Daoy (cell line): ENCODE measurements at places on chromosomes 16 and 17.
A peak's percentile ranks its signal among the peaks of the same experiment; 100 is the strongest.

- peak; percentile 62 for DNase-seq
These were observed 32.1 kb upstream of the PRKCB start for GRCh38 chr16:23803591-23804123.

DNA sequence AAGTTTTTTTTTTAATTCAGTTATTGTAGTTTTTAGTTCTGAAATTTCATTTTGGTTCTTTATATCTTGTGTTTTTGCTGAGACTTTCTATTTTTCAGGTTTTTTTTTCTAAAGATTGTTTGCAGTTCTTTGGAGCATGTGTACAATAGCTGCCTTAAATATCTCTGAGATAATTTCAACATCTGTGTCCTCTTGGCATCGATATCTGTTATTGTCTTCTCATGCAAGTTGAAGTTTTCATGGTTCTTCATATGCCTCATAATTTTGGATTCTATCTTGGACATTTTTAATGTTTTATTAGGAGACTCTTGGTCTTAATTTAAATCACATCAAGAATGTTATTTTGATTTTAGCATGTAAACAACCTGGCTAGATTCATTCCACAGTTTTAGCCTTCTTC, 22.8 kb downstream of the COX11 start:
- no peak for DNase-seq

- DNase-seq, result peak; percentile 50
These were observed 338.7 kb downstream of the GRIN2A start for GRCh38 chr16:9843424-9844018.

DNA sequence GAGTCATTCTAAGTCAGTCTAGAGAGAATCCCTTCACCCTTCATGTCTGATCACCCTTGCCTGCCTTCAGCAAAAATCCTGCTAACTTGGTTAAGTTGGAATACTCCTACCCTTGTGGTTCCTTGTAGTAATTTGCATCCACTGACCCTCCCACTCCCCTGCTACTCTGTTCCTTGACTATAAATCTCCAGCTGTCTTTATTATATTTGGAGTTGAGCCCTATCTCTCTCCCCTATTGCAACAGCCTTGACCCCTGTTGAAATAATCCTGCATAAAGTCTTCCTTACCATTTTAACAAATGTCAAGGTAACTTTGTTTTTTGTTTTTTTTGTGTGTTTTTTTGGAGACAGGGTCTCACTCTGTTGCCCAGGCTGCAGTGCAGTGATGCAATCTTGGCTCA, 590.1 kb downstream of the WWOX start:
- no peak for DNase-seq

DNA sequence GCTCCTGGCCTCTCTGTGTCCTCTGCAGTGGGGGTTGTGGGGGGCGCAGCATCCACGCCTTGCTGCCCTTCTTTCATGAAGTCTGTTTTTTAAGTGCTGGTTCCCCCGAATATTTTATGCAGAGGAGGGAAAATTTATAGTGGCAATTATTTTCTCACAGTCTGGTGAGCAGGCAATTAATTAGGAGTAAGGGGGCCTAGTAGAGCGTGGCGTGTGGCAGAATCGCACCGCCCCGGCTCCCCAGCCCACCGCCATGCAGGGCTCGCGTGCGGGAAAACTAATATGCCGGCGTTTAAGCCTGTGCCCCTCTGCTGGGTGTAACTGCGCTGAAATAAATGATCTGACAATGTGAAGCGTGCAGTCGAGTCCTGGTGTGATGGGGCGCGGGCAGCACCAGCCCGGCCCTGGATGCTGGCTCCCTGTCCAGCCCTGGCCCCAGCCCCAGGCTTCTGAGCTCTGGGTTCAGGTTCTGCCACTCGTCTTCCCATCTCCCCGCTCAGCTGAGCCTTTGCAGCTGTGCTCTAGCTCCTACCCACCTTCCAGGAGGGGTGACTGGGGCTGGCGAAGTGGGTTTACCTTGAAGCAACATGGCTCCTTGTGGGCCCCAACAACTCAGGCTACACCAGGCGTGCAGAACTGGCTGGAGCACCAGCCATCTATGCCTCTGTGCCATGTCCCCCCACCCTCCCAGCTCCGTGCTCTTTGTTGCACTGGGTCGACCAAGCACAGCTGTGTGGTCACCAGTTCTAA, 13.8 kb downstream of the ENGASE start:
- no peak for DNase-seq

GRCh38 chr17:47957591-47958490, at the start of gene PRR15L:
Gene PRR15L, minus strand, starts transcription at chr17:47957883. Its CDS starts 4,649 bp downstream, at chr17:47953234.
- no peak for DNase-seq

GRCh38 chr16:1612320-1613111, at the start of gene CRAMP1:
Gene CRAMP1, plus strand, starts transcription at chr16:1612360. Its CDS starts 2,280 bp downstream, at chr16:1614640.
- DNase-seq, result peak; percentile 22

GRCh38 chr17:31068291-31068690, 26.5 kb upstream of the NF1 start:
- DNase-seq, result peak; percentile 48

DNA sequence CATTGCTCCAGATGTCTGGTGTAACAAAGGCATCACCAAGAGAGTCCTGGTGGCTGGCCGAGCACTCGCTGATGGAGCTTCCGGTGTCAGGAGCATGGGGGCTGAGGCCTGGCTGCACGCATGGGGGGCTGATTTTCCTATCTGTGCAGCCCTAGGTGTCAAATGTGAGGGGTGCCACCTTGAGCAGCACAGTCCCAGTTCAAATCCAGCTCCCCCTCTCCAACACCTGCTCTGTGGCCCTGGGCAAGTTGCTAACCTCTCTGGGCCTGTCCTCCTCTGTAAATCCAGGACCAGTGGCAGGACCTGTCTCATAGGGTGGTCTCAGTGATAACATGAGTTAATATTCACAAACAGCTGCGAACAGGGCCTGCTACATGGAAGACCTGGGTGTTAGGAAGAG, 12.9 kb downstream of the ENPP7 start:
- no peak for DNase-seq

DNA sequence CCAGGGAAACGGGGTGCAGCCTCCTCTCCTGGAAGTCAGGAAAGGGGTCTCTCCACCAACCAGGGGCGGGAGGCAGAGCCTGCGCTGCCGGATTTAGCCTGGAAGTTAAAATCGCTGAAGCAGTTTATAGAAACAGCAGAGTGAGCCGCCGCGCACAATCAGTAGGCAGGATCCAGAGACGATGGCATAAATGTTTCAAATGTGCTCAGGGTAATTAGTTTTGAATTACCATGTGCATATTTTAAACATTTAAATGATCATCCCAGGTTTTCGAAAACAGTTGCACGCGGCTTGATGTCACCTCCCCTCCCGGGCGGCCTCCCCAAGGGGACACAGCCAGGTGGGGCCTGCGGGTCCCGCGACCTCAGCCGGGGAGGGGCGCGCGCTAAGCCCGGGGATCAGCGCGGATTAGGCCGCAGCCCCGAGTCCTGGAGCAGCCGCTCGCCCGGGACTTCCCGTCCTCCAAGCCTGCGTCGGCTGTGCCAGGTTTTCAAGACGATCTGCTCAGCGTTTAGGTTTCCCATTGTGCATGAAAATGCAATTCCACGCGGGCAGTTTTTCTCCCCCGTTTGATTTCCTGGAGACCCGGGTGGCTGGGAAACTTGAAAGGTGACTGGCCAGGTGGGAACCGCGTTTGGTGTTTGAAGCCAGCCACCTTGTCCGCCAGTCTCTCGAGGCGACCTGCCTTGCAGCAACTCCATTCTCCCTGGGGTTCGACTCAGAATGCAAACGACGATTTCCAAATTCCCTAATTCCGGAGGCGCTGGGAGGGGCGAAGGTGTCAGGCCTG, 78.3 kb downstream of the RPA1 start:
- peak; percentile 45 for DNase-seq

DNA sequence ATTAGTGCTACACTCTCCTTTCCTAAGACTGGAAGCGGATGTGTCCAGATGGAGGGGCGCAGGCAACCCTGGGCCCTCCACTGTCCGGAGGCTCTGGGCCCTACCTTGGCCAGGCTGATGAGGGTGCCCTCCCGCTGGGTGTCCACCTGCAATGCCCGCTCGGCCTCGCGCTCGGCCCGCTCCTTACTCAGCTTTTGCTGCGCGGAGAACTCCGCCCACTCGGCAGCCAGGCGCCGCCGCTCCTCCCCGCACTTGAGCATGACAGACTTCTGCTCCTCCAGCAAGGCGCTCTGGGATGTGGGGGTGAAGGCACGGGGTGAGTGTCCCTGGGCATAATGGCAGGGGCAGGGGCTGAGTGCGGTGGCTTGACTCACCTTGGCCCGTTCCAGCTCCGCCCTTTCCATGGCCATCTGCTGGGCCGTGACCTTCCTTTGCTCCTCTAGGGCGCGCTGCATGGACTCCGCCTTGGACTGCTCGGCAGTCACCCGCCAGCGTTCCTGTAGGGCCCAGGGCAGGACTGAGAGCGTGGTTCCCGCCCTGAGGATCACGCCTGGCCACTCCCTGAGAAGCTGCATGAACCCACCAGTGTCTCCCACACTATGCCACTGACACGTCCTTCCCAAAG, 10.1 kb upstream of the MRPL38 start:
- DNase-seq, result no peak

DNA sequence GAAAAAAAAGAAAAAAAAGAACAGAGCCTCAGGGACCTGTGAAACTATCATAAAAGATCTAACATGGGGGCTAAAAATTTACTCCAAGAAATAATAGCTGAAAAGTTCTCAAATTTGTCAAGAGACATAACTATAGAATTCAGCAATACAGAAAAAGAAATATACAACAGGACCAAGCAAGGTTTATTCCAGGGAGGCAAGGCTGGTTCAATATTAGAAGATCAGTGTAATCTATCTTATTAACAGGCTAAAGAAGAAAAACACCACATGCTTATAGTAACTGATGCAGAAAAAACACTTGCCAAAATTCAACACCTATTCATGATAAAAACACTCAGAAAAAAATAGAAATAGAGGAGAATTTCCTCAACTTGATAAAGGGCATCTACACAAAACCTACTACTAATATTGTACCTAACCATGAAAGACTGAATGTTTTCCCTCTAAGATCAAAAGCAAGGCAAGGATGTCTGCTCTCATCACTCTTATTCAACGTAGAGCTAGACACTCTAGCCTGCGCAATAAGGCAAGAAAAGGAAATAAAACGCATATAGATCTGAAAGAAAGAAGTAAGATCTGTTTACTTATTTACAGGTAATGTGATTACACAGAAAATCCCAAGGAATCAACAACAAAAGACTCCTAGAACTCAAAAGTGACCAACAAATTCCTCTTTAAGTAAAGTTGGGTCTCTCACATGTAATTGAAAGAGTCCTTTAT, 1.2 kb upstream of the ACSM3 start:
- no peak for DNase-seq

- DNase-seq, result no peak
These were observed 1.1 kb upstream of the ACE start for GRCh38 chr17:63475491-63476412.

GRCh38 chr16:65570261-65570660, 448.4 kb upstream of the CDH11 start:
- no peak for DNase-seq

DNA sequence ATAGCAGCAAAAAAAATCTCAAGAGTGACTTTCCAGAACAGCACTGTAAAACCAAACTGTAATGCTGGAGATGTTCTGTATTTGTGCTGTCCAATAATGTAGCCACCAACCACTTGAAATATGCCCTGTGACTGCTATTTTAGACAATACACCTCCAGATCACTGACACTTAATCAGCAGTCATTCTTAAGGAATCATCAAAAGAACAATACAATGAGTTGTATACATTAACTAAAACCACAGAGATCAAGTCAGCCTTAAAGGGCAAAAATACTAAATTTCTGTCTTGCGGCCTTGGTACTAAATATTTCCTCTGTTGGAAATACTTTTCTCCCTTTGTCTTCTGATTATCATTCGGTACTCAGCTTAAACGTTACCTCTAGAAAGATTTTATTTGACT, 33.6 kb upstream of the ANKFY1 start:
- DNase-seq, result no peak
